ENCODE measurements at places on chromosomes 13 and 19.

- DNase-seq = no peak
Observed at GRCh38 chr13:106738186-106738678, 170.3 kb upstream of the ARGLU1 start.

GRCh38 chr13:46535825-46536224 lies 17.1 kb upstream of the LRCH1 start:
- DNase-seq = no peak

- no peak for DNase-seq
Observed at GRCh38 chr19:42092350-42092749, 16.4 kb downstream of the ZNF574 start.

DNA sequence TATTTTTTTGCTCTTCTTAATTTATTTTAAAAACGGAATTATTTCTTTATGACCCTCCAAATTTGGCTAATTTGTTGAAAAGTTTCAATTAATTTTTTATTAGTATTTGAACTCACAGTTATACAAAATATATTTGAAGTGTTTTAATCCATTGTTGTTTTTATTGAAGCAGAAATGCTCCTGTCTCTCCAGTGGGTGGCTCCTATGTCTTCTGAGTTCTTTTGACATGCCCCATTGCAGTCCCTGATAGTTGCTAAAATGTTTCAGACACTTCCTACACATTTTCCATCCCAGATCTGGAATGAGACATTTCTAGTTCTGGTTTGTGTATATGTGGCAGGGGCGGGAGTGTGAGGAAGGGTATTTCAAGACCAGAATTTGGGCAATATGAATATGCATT lies 579.4 kb upstream of the PRR20A start:
- no peak for DNase-seq

- no peak for DNase-seq
Observed at GRCh38 chr13:99294198-99294597, 13.0 kb downstream of the GPR183 start.

GRCh38 chr13:30965380-30965779 lies 32.9 kb downstream of the TEX26 start:
- no peak for DNase-seq

- DNase-seq = no peak
Observed at GRCh38 chr19:4980838-4981680, 12.1 kb downstream of the KDM4B start.

GRCh38 chr19:861756-862580 lies 2.5 kb downstream of the CFD start:
- DNase-seq = no peak
